Left renal pelvis (tissue), 4 donors: ENCODE measurements at places on chromosomes 16 and 17. TPM values are rescaled to one million over a fixed set of nuclear protein-coding genes. Genes with fewer than 3 reads are reported as not detected.

CCT6B gene
- 5.1 TPM for polyA plus RNA-seq

GJD3 gene
- not detected for polyA plus RNA-seq

FBXW10 gene
- 0.68 TPM for polyA plus RNA-seq

HS3ST6 gene
- not detected for polyA plus RNA-seq

TRPV3 gene
- 1.3 TPM for polyA plus RNA-seq

AFMID gene
- polyA plus RNA-seq, result 82.3 TPM

MYO19 gene
- polyA plus RNA-seq, result 61.1 TPM

RAB11FIP4 gene
- polyA plus RNA-seq, result 16.5 TPM

SMG1 gene
- 60.2 TPM for polyA plus RNA-seq

PIK3R5 gene
- polyA plus RNA-seq, result 2.1 TPM

SMIM36 gene
- polyA plus RNA-seq, result not detected

KCNG4 gene
- polyA plus RNA-seq, result 0.03 TPM

KRTAP4-6 gene
- polyA plus RNA-seq, result not detected

ABCC11 gene
- polyA plus RNA-seq, result 0.26 TPM

SKAP1 gene
- 1.6 TPM for polyA plus RNA-seq

ABCC6 gene
- 22.1 TPM for polyA plus RNA-seq

HSD3B7 gene
- polyA plus RNA-seq, result 11.8 TPM

DBNDD1 gene
- 14.4 TPM for polyA plus RNA-seq

PROCA1 gene
- 7.1 TPM for polyA plus RNA-seq

NOXO1 gene
- 3.0 TPM for polyA plus RNA-seq

KRT33A gene
- not detected for polyA plus RNA-seq

CEP95 gene
- 171 TPM for polyA plus RNA-seq

ABCA8 gene
- polyA plus RNA-seq, result 3.8 TPM

DNAAF1 gene
- polyA plus RNA-seq, result 4.8 TPM

ZSCAN10 gene
- not detected for polyA plus RNA-seq

GCGR gene
- polyA plus RNA-seq, result 18.6 TPM

NTN1 gene
- 13.2 TPM for polyA plus RNA-seq
